ENCODE measurements at places on chromosomes 6 and 20. TPM values are rescaled to one million over a fixed set of nuclear protein-coding genes. Genes with fewer than 3 reads are reported as not detected.

The FAM50B gene
- total RNA-seq = 11.7 TPM

The PIGT gene
- total RNA-seq = 63.0 TPM

The OR2H1 gene
- not detected for total RNA-seq

The FNDC11 gene
- total RNA-seq = 0.46 TPM

The OR2H2 gene
- total RNA-seq = not detected

All from smooth muscle cell of the pulmonary artery (primary cell).